ENCODE measurements at places on chromosomes 11 and 22. TPM values are rescaled to one million over a fixed set of nuclear protein-coding genes. Genes with fewer than 3 reads are reported as not detected.

DNA sequence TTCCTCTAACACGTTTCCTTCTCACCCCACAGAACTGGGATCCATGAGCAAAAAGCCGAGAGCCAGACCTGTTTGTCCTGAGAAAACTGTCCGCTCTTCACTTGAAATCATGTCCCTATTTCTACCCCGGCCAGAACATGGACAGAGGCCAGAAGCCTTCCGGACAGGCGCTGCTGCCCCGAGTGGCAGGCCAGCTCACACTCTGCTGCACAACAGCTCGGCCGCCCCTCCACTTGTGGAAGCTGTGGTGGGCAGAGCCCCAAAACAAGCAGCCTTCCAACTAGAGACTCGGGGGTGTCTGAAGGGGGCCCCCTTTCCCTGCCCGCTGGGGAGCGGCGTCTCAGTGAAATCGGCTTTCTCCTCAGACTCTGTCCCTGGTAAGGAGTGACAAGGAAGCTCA lies 24.0 kb downstream of the CD5 start:
- no peak for DNase-seq

- no peak for DNase-seq
Measured at GRCh38 chr22:20567993-20568417, 60.6 kb downstream of the MED15 start.

DNA sequence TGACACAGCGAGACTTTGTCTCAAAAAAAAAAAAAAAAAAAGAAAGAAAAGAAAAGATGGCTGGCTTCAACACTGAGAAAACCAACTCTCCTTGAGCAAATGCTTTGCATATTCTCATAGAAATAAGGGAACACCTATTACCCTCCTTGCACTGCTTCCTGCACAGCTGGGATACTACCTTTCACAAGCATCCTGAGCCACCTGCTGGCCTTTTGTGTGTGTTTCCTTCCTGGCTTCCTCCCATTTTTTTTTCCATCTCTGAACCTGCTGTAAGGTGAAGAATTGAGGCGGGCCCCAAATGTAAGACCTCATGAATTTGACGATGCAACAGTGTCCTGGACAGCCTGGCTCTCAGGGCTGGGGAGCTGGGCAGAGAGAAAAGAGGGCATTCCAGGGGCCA lies 1.9 kb upstream of the RFPL3 start:
- DNase-seq, result no peak

DMC1 gene
- polyA plus RNA-seq, result 1.9 TPM

VPREB1 gene
- 0.24 TPM for polyA plus RNA-seq

DNA sequence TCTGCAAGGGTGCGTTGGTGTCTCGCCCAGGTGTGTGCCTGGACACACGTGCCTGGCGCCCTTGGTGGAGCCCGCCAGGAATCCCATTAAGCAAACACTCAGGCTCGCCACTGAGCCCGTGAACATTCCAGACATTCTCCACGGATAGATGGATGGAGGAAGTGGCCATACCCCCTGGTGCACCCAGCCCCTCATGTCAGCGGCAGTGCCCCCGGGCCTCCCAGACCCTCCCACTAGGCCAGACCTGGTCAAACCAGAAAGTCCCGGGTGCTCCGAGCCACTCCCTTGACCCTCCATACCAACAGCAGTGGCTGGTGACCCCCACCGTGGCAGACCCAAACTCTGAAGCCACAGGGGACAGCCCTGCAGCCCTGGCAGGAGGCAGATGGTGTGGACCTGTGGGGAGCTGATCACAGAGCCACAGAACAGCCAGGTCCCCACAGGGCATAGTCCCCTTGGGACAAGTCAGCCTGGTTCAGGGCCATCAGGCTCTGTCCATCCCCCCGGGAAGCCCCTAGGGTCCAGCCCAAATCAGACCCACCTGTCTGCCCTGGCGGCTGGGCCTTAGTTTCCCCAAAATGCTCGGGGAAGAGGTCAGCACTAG lies 1.9 kb downstream of the EPS8L2 start:
- no peak for DNase-seq

- no peak for DNase-seq
Measured at GRCh38 chr11:94948070-94948617, 25.2 kb downstream of the CWC15 start.

GRCh38 chr11:126166413-126166812 lies 45.0 kb downstream of the RPUSD4 start:
- no peak for DNase-seq

DNA sequence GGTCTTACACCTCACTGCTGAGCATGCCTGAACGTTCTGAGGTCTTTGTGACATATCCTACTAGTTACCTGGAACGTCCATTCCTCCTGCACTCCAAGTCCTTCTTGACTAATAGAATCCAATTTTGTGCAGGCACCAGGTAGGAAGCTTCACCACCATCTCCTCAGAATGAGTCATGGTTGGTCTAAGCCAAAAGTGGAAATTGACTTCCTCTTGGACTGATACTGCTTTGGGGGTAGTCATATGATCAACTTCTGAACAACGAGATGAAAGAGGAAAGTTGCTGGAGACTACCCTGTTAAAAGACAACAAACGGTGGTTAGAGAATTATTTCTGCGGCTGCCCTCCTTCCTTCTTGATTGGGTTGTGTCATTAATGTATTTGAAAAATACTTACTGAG lies 374.2 kb upstream of the LARGE1 start:
- no peak for DNase-seq

DNA sequence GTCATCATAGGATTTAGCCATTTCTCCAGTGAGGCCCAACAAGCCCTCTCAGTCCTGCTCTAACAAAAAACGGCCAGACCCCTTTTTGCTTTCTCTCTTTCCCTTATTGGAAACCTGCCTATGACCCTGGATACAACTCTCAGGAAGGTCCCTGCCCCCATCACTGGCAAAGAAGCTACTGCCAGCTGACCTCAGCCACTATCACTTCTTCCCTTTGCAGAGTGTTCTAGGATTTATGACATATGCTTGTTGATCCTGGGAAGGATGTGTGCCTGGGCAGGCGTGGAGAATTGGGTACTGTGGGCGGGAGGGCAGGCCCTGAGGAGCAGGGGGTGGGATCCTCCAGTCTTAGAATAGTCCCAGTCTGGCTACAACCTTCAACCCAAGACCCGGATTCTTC lies 7.5 kb downstream of the PGAP2 start:
- DNase-seq, result no peak

GPHA2 gene
- polyA plus RNA-seq, result 0.24 TPM

RAD9A gene
- 22.1 TPM for polyA plus RNA-seq

DNA sequence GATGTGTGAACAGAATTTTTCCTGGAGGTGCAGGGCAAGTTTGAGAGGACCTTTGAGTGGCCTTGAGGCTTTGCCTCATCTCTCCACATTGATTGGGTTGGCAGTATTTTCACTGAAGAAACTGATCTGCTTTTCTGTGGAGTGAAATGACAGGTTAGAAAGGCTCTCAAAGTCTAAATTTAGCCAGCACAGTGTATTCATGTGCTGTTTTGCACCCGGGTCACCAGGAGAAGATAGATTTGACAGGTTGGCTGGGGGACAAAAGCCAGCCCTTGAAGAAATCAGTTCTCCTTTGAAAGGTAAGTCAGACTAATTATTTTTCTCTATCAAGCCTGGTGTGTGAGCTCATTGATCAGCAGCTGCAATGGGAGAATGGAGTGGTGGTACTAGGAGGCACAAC lies 152.9 kb downstream of the DBX1 start:
- DNase-seq, result no peak

HEPN1 gene
- not detected for polyA plus RNA-seq

BAIAP2L2 gene
- polyA plus RNA-seq, result 119 TPM

DNA sequence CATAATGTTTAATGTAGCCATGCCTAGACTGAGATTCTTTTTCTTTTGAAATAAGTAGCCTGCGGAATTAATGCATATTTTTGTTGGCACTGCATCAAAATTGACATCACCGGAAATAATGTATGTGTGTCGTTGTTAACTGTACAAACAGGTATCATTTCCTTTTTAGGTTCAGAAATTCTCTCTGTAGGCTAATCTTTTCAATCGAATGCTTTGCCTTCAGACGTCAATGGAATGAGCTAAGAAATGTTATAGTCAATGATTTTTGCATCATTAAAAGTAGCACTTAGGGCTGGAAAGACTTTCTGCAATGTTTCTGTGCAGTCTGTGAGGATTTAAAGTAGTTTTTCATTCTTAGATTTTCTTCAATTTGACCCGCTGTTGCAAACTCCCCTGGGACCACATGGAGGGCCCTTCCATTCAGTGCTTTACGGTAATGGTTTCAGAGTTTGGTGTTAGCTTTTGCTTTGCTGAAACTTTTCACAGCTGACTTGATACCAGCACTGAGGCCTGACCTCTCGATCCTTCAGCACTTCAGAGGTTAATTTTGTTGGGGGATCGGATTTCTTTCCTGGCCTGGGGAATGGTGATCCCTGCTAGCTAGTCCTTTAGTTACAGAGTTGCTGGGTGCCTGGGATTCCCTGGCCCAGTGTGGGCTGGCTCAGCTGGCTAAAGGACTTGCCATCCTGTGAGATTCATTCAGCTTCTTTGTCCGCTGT lies 137.8 kb downstream of the DBX1 start:
- DNase-seq, result no peak

- DNase-seq, result no peak
Measured at GRCh38 chr11:45444796-45445195, 158.7 kb upstream of the SYT13 start.

SPTBN2 gene
- polyA plus RNA-seq, result 7.1 TPM

DNA sequence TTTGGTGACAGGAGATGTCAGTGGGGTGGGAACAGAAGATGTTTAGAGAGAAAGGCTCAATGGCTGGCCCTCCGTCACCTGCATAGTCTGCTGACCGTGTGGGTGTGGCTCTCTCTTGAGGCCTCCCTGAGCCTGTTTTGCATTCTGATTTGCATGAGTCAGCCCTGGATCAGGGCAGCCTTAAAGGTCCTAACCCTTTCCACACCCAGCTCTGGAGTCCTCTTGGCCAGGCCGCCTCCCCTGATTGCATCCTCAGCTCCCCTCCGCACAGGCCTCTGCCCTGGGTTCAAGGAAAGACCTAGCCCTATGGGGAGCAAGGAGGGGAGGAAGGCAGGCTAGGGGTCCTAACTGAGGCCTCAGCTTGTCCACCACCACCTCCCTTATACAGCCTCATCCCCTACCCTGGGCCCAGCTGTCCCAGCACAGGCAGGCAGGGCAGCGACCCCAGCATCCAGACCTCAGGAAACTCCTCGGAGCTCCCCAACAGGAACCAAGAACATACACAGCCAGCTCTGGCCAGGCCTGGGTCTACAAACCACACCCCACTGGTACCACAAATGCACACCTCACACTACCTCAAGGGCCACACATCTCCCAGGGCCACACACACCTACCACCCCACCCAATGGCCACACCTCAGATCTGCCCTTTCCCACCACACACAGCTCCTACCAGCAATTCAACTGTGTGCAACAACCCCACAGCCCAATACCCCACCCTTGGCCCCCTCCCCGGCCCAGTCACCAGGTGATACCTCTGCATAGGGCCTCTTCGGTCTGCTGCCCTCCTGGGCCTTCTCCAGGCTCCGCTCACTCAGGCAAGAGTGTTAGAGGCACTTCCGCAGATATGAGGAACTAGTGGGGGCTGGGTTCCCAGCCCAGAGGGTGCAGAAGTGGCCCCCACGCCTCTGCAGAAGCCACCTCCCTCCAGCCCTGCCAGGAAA lies 13.7 kb downstream of the ARAP1 start:
- no peak for DNase-seq

- DNase-seq, result no peak
Measured at GRCh38 chr11:70583781-70584218, 185.5 kb downstream of the CTTN start.

DNA sequence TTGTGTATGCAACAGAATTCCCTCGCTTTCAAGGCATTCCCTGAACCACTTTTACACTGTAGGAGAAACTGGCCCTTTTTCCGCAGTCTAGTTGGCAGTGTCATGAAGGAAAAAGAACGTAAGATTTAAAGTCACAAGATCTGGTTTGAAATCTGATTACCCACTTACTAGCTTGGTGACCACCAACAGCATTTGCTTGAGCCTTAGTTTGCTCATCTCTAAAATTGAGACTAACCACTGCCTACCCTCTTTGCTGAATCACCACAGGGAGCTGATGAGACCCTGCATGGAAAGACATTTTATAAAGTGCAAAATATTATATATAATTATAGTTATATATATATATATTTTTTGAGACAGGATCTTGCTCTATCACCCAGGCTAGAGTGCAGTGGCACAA lies 39.4 kb downstream of the SYTL2 start:
- DNase-seq, result no peak

DNA sequence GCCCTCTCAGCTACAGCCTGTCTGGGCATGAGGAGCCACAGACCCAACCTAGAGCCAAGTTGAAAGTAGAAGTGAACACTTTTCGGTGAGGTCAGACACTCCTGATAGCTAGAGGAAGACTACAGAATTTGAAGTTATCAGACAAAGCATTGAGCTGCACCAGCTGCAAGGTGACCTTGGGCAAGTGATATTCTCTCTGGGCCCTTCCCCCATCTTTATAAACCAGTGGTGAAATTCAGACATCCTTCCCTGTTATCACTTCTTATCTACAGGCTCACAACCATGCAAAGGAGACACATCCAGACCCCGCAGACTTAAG lies 8.0 kb upstream of the PMM1 start:
- no peak for DNase-seq

- DNase-seq, result peak; percentile 94
Measured at GRCh38 chr11:128424851-128425285, 162.5 kb downstream of the ETS1 start.

DERL3 gene
- 4.8 TPM for polyA plus RNA-seq

TREH gene
- 74.4 TPM for polyA plus RNA-seq

DNA sequence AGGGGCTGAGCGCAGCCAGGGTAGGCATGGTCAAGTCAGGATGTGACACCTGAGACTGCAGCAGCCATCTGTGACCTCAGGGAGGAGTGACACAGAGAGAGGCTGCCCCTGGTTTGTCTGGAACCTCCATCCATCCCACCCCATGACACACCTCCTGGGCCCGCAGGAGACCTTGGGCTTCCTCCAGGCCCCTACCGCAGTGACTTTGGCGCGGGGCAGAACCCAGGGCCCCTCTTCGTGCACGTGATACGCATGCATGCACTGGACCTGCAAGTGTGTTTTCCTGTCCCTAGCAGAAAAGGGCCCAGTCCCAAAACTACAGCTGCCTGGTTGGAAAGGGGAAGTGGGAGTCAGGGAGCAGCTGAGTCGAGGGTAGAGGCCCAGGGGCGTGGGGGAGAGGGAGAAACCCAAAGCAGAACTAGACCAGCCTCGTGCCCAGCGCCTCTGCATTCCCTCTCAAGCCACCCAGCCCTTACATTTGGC lies 7.9 kb upstream of the CYTH4 start:
- DNase-seq, result no peak

GRCh38 chr11:60879971-60880588 lies 12.7 kb downstream of the ZP1 start:
- DNase-seq, result no peak

Data from large intestine (tissue), 12 donors.